ENCODE measurements at places on chromosomes 4 and X.
A peak's percentile ranks its signal among the peaks of the same experiment; 100 is the strongest.

- peak; percentile 65 for DNase-seq
Observed at GRCh38 chrX:9995855-9996339, 28.7 kb downstream of the CLDN34 start.

DNA sequence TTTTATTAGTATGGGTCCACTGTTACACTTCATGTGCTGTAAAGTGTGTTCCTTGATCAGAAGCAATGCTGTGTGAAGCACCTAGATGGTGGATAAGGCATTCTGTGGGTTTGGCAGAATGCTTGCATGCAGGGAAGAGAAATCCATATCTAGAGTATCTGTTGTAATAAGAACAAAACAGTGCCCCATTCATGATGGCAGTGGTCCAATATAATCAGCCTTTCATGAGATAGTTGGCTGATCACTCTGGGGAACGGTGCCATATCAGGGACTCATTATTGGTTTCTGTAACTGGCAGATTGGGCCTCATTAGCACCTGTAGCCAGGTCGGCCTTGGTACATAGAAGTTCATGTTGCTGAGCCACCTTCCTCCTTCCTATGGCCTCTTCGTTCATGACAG, 28.7 kb downstream of the STIM2 start:
- no peak for DNase-seq

DNA sequence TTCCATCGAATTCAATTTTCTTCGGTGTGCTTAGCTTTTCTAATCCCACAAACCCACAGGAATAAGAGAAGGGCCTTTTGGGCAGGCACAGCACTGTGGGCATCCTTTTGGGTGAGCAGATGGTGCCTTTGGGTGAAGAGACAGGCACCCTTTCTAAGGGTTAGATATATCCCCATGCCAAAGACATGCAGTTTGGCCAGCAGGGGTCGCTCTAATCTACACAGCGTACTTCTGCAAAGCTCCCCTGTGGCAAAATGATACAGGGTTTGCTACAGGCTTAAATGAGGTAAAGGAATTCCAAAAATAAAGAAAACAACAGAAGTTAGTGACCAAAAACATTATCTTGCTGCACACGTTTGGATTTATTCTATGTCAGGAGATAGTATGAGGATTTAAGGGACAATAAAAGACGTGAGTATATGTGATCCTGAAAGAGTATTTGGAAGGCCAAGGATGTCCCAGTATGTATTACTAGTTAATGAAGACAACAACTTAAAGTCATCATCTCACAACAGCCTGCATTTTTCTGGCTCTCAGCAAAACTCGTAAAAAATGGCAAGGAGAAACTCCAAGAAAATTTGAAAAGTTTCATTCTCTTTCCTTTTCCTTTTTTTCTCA, 49.5 kb downstream of the PHEX start:
- peak; percentile 22 for DNase-seq

DNA sequence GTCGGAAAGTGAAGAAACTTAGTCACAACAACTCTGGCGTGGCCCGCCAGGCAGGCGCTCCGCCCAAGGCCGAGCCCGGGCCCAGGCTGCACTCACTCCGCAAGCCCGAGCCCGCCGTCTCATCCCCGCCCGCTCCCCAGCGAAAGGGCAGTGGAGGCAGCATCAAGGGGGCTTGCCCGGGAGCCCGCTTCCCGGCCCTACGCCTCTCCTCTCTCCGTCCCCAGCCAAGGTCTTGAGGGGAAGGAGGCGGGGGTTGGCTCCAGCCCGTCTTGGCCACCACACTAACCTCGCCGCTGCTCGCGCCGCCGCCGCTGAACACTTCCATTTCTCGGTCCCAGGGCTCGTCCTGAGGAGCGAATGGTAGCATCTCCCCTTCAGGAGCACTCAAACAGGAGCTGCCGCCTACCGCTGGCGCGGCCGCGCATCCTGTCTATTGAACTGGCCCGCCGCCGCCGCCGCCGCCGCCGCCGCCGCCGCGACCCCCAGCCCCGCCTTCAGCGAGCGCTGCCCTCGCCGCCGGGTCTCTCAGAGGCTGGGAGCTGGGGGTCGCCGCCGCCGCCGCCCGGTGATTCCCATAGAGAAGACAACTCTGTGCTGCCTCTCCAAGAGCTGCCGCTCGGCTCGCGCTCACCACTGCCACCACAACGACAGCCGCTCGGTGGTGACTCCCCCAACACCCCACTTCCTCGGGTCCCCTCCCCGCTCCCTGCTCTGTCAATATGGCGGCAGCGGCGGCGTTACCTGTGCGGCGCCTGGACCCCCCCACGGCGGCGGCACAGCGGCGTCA, at the start of gene RPS6KA6:
RPS6KA6 (minus strand) TSS at position 667 of the 787 bp plus-strand sequence; CDS start at position 367, 300 bp downstream.
- no peak for DNase-seq

DNA sequence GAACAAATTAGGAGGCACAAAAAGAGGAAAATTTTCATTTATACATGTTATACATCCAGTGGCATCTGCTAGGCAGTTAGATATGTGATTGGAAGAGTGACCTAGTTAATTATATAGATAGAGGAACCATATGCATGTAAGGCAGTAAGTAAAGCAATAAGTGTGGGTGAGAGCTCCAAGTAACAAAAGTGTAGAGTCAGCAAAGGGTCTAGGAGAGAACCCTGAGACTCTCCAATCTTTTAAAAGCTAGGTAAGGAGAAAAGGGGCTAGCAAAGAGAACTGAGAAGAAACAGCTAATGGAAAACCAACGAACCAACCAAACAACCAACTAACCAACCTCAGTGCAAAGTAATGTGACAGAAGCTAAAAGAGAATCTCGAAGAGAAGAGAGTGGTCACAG, 3.8 kb upstream of the CFAP299 start:
- DNase-seq, result no peak

DNA sequence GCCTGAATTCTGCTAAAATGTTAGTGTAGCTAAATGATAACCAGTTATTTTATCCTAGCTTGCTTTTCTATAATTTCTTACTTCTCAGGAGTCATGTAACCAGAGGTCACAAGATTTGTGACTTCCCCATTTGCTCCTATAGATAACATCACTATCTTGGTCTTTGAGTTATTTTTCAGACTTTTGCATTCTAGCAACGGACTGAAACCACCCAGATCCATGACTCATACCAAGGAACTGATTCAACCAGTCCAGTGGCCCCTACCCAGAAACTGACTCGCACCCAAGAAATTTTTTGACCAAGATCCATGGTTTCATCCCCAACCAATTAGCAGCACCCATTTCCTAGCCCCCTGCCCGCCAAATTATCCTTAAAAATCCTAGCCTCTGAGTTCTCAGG, 50.0 kb downstream of the IQCM start:
- no peak for DNase-seq

GRCh38 chrX:136691028-136691809, 43.3 kb downstream of the CD40LG start:
- DNase-seq, result no peak

DNA sequence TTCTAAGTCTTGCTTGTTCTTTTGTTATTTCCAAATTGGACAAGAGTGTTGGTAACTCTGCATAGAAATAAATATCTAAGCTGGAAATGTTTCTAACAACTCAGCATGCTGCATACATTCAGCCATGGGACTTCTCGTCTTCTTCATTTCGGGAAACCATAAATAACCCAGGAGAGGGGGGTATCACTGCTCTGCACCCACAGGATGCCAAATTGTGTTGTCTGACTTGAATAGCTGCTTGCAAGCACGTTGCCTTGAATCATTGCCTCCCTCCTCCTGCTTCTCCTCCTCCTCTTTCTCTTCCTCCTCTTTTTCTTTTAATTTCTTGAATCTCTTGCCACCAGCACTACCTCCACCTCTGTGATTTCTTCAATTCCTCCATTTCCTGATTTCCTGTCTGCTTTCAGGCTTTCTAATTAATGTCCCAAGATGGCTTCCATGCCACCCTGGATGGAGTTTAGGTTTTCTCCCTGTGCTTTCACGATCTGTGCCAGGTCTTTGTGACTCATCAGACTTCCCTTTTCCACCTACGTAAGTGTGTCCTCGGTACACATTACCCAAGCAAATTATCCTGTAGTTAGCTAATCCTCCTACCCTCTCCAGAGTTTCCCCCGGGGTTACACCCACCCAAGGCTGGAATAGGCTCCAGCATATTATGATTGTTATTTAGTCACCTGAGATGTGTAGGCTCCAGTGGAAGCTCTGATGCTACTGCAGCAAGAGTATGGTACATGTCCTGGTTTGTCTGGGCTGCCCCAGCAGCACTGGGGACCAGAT, 122.6 kb upstream of the VCX3B start:
- DNase-seq, result no peak

- DNase-seq, result no peak
Observed at GRCh38 chrX:8245411-8245810, 74.3 kb upstream of the VCX2 start.

GRCh38 chr4:26785810-26786209, 74.8 kb upstream of the STIM2 start:
- DNase-seq, result no peak

GRCh38 chr4:84158670-84159069, 340.4 kb downstream of the NKX6-1 start:
- DNase-seq, result no peak

- no peak for DNase-seq
Observed at GRCh38 chr4:60378010-60378409, 822.1 kb upstream of the ADGRL3 start.

- DNase-seq, result no peak
Observed at GRCh38 chr4:33696586-33696985, 2547.7 kb downstream of the ARAP2 start.

GRCh38 chr4:156377036-156377710, 423.5 kb upstream of the CTSO start:
- no peak for DNase-seq

GRCh38 chr4:150224896-150225591, 146.8 kb downstream of the DCLK2 start:
- no peak for DNase-seq

DNA sequence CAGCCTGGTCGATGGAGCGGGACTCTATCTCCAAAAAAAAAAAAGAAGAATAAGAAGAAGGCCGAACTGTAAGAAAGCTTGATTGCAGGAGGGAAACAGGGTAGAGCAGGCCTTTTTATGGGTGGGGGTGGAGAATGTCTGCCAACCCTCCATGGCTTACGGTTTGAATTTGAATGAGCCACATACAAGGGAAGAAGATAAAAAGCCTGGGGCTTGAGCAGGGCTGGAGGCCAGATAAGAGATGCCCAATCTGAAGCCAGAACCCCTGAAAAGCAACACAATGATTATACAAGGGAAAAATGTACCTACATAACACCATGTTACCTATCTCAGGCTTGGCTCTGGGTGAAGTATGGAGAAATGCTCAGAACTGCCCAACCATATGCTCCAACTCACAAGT, 57.3 kb upstream of the TRIM2 start:
- no peak for DNase-seq

GRCh38 chr4:14111730-14112181, 484.2 kb upstream of the BOD1L1 start:
- no peak for DNase-seq

- DNase-seq, result no peak
Observed at GRCh38 chr4:142690406-142691163, 155.5 kb downstream of the INPP4B start.

GRCh38 chr4:185149392-185149791, 6.3 kb downstream of the SLC25A4 start:
- DNase-seq, result no peak

- DNase-seq, result no peak
Observed at GRCh38 chr4:16893141-16893651, 5.2 kb downstream of the LDB2 start.

- DNase-seq, result no peak
Observed at GRCh38 chr4:47942081-47942819, 27.9 kb upstream of the NFXL1 start.

DNA sequence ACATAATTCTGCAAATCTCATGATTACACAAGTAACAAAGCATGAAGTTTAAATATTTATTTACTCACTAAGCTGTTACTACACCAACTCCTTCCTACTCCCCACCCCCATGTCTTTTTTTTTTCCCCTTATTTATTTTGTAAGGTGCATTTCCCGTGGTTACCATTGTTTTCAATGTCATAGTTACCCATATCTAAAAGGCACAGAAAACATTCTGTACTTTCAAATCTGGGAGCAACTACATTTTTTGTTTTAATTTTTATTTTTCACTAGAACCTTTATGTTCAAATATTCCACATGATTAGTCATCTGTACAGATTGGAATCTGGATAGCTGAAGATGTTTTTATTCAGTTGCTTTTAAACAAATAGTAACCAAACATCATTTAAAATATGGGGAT, 62.8 kb downstream of the PPP3CA start:
- no peak for DNase-seq

DNA sequence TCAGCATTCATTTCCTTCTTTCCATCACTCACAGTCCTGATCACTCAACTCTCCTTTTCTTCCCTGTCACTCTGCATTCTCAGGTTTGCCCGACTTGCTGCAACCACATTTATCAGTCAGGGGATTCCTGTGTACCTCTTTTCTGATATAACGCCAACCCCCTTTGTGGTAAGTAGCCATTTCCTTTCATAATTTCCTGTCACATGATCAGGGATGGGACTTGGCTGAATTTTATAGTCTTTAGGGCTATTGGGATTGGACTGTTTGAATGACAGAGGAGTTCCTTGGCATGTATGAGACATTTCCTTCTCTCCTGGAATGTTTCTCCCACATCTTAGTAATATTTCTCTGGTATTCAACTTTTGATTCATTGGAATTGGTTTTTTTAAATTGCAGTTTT, 11.0 kb downstream of the PGM2 start:
- DNase-seq, result no peak

DNA sequence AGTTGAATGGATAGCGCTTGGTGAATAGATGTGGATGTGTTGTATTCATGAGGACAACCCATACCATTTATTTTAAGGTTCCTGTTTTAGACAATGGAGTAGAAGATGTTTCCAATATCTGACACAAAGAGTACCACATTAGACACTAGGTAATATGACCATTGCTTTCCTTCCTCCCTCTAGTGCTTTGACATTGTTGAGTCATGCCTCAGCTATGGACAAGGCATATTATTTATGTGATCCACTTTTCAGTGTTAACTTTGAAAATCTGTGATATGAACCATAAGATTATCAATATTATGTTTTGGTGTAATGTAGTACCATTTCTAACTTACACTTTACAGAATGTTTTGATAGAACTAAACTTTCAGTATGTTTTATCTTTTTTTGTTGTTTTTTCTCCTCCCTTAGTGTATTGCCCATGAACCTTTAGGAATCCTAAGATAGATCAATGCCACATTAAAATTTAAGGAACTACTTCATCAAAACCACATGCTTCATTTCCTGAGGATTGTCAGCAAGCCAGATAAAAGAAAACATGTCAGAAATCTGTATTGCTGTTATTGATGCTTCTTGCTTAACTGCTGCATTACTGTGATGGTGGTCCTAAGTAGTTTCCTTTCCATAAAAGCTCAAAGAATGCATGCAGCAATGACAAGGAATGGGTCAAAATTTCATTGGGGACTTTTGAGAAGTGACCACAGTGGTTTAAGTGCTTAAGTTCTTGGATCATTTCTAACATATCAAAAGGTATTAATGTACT, 105.0 kb downstream of the PCDH7 start:
- DNase-seq, result no peak

GRCh38 chrX:5936438-5936837, 292.2 kb downstream of the NLGN4X start:
- DNase-seq, result no peak

GRCh38 chr4:23999714-24000469, 110.0 kb upstream of the PPARGC1A start:
- no peak for DNase-seq

DNA sequence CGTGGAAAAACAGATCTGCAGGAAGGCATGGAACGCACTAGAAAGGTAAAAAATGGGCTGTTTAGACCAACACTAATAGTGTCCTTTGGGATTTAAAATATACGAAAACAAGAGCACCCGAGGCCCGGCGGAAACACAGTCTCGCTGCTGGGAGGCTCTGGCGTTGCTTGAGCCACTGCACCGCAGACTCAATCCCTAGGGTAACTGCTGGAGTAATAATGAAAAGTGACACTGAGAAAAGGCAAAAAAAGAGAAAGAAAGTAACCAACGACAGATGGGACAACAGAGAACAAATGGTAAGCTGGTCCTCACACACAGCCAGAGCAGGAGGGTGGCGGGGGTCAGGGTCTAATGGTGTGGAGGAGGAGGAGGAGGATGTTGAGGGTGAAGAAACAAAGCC, 15.4 kb downstream of the IRAK1 start:
- no peak for DNase-seq

All from activated CD4-positive, alpha-beta T cell treated with anti-CD3 and anti-CD28 coated beads, Interleukin-2, amount 50 U/mL, for 24 hours (primary cell).